SK-N-MC (cell line): ENCODE measurements at places on chromosomes 1 and 21.
A peak's percentile ranks its signal among the peaks of the same experiment; 100 is the strongest.

DNA sequence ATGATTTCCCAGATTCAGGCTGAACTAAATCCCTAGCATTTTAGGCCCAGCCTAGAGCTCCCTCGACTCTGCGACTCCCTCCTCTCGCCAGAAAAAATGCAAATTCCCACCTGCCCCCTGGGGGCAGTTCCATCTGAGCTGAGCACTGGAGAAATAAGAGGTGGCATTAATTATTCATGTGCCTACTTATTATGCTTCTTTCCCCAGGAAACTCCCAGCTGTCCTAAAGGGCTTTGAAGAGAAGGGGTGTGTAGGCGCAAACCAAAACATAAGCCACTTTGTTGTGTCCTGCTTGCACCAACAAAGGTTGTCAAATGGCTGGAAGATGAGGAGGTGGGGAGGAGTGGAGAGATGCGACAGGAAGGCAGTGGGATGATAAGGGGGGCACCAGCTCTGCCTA lies 41.4 kb upstream of the GOLT1A start:
- DNase-seq = peak; percentile 78

- no peak for DNase-seq
Observed at GRCh38 chr1:170776777-170777176, 112.8 kb downstream of the PRRX1 start.

DNA sequence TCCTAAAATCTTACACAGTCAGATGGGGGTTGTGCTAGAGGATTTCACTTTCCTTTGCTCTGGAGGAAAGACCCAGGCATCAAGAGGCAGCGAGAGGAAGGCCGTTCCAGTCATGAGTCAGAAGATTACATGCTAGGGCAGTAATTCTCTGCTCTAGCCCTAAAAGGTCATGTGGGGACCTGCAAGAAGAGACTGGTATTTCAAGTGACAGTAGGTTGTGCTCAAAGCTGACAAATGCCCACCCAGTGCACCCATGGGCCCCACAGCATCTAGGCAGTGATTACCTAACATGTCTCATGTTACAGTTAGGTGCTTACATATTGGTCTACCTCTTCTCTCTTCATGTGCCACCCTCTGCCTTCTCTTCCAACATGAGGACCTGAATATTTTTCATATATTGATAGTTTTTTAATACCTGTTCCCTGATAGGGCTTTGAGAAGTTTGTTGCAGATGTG lies 99.7 kb upstream of the BEND5 start:
- DNase-seq = no peak

DNA sequence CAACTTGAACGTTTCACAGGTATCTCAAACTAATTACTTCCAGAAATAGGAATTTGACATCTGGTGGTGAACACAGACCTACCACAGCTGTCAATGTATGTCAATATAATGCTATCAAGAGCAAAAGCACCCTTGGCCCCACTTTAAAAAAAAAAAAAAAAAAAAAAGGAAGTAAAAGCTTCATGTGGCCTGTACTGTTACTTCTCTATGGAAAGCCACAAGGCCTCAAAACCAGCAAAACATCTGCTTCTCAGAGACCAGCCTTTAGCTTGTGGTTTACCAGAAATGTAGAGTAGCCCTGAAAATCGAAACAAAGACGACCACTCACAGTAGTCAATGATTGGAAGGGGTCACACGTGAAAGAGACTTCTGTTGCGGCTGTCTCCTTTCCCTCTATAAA lies 109.6 kb downstream of the SLC45A1 start:
- DNase-seq = no peak

DNA sequence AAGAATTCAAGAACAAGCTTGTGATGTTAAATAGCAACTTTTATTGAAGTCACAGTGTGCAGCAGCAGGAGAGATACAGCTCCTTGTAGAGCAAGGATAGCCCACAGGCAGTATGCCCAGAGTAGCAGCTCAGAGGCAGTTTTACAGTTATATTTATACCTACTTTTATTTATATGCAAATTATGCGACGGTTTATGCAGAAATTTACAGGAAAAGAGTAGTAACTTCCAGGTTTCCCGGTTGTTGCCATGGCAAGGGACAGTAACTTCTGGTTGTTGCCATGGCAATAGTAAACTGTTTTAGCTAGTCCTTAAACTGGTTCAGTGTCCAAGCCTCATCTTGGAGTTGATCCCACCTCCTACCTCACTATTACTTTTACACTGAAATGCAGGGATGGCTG lies 344.6 kb upstream of the LYPLAL1 start:
- no peak for DNase-seq

DNA sequence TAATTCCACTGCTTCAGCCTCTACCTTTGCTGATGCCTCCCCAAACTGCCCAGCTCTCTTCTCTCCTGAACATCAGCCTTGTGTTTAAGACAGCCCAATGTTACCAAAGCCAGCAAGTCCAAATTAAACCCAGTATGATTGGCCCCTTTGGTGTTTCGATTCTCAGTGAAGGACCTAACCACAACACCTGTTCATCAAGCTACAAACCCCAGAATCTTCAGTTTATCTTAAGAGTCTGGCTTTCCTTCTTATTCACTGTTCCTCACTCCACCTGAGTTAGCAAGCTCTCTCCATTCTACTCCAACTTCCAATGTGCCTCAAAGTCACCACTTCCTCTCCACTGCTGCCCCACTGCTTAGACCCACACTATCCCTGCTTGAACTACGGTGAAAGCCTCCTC lies 25.5 kb upstream of the ITPKB start:
- no peak for DNase-seq

GRCh38 chr1:94694226-94694915 lies 125.8 kb upstream of the SLC44A3 start:
- no peak for DNase-seq

DNA sequence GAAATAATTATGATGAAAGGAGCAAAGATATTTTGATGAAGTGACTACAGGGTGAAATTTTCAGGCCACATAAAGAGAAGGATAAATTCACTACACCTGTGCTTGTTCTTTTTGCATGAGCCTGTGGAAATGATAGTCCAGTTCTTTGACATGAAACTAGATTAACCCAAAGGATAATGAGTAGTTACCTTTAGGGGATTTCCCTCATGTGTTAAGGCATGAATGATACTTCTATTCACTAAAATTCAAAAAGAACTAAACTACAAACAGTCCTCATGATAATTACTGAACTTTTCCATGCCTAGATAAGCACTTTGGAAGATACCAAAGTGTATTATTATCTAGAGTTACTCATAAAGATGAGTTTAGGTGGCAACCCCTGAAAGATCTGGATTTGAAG lies 244.3 kb downstream of the PTPRC start:
- no peak for DNase-seq

DNA sequence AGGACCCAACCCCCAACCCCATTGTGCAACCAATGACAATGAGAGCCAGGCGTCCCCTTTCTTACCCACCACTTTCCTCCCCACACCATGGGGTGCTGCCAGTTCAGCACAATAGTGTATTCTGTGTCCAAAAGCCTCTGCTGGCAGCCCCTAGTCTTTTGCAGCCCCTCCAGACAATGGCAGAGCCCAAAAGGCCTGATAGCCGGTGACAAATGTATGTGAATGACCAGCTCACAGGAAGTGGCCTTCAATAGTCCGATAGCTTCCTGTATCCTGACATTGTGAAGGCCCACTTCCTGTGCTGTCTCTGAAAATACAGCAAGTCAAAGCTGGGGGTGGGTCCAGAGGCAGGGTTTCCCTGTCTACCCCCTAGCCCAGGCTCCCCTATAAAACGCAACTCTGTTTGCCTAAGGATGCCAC lies 16.6 kb downstream of the SMIM12 start:
- no peak for DNase-seq

DNA sequence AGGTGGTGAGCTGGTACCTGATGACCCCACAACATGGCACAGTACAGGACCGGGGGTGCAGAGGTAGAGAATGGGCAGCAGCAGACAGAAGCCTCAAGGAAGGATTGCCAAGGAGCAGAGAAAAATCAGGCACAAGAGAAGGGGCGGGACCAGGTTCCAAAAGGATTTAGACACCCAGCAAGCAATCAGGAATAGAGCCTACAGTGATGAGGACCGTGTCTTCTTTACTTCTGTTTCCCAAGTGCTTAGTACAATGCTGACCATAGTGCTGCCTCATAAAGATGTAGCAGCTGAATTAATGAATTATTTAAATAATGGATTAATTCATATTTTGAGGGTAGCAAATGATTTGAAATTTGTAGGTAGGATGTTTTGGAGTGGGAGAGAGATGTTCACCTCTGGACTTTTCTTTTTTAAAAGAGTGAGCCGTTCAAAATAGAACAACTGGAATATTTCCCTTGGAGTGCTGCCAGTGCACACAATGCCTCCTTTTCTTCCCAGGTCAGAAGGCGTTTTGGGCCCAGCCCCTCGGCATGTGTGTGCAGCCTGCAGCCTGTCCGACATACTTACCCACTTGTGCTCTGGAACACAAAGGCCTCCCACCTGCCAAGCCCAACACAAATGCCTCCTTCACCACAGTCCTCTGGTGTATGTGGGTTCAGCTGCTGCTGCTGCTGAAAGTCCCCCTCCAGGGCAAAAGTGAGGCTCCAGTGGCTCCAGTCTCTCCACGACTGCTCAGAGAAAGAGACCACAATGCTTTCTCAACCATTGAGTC lies 19.6 kb downstream of the KANK4 start:
- DNase-seq = no peak

GRCh38 chr1:52552505-52553361 lies at the start of gene TUT4:
Gene TUT4 (minus strand): TSS chr1:52553092. CDS start chr1:52526280, 26,812 bp downstream.
- DNase-seq = peak; percentile 18

DNA sequence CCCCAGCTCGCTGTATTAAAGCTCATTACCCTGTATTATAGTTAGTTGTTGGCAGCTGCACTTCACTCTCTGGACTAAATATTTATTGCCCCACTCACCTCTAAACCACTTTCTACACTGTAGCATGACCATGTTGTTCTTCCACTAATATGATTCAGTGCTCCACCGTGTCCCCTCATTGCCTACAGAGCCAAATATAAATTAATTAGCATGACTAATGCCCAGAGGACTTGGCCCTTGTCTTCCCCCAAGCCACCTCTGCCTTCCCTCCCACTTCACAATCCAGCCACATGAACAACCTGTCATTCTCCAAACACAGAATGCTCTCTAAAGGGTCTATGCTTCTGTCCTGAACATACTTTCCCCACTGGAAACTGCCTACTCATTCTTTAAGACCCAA lies 276.5 kb downstream of the PLPP3 start:
- DNase-seq = no peak

DNA sequence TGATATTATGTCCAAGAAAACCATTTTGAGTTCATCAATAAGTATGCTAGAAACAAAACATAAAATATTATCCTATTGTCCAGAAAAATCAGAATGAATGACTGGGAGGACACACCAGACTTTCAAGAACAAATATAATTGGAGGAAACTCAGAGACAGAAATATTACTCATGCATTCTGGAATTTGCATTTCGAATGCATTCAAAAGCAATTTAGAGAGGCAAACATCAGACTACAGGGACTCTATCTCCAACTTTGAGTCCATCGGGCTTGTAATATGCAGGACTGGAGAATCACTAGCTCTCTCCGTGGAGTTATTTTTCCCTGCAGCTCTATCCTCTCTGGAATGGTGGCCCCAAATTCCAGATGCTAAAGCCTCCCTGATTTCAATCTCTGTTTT lies 161.8 kb downstream of the CDC42BPA start:
- no peak for DNase-seq

DNA sequence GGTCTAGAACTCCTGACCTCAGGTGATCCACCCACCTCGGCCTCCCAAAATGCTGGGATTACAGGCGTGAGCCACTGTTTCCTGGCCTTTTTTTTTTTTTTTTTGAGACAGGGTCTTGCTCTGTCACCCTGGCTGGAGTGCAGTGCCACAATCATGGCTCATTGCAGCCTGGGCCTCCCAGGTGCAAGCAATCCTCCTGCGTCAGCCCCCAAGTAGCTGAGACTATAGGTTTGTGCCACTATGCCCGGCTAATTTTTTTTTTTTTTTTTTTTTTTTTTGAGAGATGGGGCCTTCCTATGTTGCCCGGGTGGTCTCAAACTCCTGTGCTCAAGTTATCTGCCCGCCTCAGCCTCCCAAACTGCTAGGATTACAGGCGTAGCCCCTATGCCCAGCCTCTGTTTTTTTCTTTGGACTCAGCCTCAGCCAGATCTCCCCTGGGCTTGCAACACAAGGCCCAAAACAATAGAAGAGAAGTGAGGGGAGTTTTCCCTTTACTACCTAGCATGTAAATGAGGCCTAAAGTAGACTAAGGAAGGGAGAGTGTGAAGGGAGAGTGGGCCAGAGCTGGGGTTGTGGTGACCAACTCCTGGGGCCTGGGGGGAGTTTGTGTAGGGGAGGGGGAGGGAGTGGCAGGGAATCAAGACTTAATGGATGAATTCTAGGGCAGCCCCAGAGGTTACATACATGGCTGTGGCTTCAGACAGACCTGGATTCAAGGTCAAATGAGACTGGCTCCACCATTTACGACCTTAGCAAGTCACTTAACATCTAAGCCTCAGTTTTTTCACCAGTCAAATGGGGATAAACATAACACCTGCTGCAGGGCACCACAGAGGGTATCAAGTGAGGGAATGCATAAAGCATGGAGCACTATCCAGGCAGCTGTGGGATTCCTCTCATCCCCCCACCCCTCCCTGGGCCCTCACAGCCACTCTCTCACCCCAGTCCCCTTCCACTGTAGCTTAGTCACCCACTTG lies 1.6 kb upstream of the CD52 start:
- DNase-seq = no peak

GRCh38 chr21:34910396-34910795 lies 138.7 kb downstream of the RUNX1 start:
- no peak for DNase-seq

GRCh38 chr1:41995441-41996130 lies 76.9 kb upstream of the HIVEP3 start:
- no peak for DNase-seq

- DNase-seq = no peak
Observed at GRCh38 chr1:58754073-58754613, 29.7 kb downstream of the JUN start.

- DNase-seq = no peak
Observed at GRCh38 chr1:59696421-59697115, 118.2 kb upstream of the HOOK1 start.

DNA sequence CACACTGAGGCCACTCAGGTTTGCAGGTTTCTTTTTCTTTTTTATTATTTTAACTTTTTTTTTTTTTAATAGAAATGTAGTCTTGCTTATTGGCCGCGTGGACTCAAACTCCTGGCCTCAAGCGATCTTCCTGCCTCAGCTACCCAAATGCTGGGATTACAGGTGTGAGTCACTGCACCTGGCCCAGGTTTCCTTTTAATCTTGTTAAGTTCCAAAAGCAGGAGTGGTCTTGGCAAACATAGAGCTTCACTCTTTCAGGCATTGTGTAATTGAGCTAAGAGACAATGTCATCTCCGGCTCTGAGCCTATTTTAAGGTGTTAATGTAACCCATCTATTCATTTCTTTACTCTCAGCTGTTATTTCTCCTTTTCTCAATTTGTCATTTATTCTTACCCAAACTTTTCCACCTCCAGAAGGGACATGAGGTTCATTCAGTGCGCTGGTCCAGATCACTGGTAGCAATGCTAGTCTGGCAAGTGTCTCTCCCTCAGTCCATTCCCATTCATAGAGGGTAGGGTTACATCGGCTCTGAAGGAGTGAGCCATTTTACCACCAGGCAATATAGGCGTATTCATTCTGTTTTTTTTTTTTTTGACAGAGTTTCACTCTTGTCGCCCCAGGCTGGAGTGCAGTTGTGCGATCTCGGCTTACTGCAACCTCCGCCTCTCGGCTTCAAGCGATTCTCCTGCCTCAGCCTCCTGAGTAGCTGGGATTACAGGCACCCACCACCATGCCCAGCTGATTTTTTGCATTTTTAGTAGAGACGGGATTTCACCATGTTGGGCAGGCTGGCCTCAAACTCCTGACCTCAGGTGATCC lies 11.3 kb upstream of the MFSD2A start:
- no peak for DNase-seq

GRCh38 chr1:18561967-18562366 lies 68.7 kb upstream of the PAX7 start:
- no peak for DNase-seq
